ENCODE measurements at places on chromosomes 4 and X. TPM values are rescaled to one million over a fixed set of nuclear protein-coding genes. Genes with fewer than 3 reads are reported as not detected.

The SPANXC gene
- total RNA-seq = not detected

The SAGE1 gene
- not detected for total RNA-seq

The CFAP47 gene
- not detected for total RNA-seq

The CT45A10 gene
- total RNA-seq = not detected

DNA sequence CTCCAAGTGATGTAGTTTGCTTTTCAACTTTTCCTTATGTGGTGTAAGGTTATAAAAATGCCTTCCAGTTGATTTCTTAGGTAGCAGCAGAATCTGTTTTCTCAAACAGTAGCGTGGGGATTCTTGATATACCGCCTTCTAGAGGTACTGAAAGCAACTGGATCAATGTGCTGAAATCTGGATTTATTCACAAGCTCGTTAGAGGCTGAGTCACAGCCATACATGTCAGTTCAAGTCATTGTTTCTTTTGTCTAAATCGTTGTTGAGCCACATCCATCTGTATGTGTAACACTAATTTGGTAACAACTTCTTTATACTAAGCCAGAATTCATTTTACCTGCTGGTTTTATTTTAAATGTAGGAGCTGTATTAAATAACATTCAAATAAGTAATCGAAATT, 200.0 kb upstream of the MAD2L1 start:
- no peaks in the 10 kb centered on the region for H3K36me3 ChIP-seq
- H3K27ac ChIP-seq = no peak overlapping the region
- no peak overlapping the region for H3K4me3 ChIP-seq
- H3K4me1 ChIP-seq = no peaks in the 10 kb centered on the region
- no peak for DNase-seq

- peak overlapping the region; percentile 66 for H3K4me3 ChIP-seq
- peaks cover 31% of the 10 kb centered on the region for H3K4me1 ChIP-seq
- DNase-seq = peak; percentile 85
- no peaks in the 10 kb centered on the region for H3K36me3 ChIP-seq
- peak overlapping the region; percentile 70 for H3K27ac ChIP-seq
Measured at GRCh38 chrX:46573892-46574773, 568 bp downstream of the CHST7 start.

GRCh38 chrX:88991583-88992132, 244.6 kb downstream of the CPXCR1 start:
- no peaks in the 10 kb centered on the region for H3K4me1 ChIP-seq
- H3K27me3 ChIP-seq = no peaks in the 10 kb centered on the region
- no peaks in the 10 kb centered on the region for H3K36me3 ChIP-seq
- no peak overlapping the region for H3K27ac ChIP-seq
- no peak overlapping the region for H3K4me3 ChIP-seq
- DNase-seq = no peak

GRCh38 chr4:152161676-152162330, 374.1 kb downstream of the FBXW7 start:
- no peak overlapping the region for H3K4me3 ChIP-seq
- DNase-seq = no peak
- H3K36me3 ChIP-seq = no peaks in the 10 kb centered on the region

GRCh38 chr4:6216588-6216987, 16.2 kb upstream of the JAKMIP1 start:
- no peak overlapping the region for H3K4me3 ChIP-seq
- no peaks in the 10 kb centered on the region for H3K36me3 ChIP-seq
- H3K4me1 ChIP-seq = peaks cover 4% of the 10 kb centered on the region
